CD8-positive, alpha-beta memory T cell (primary cell): ENCODE measurements at places on chromosomes 4 and X. TPM values are rescaled to one million over a fixed set of nuclear protein-coding genes. Genes with fewer than 3 reads are reported as not detected.

DNA sequence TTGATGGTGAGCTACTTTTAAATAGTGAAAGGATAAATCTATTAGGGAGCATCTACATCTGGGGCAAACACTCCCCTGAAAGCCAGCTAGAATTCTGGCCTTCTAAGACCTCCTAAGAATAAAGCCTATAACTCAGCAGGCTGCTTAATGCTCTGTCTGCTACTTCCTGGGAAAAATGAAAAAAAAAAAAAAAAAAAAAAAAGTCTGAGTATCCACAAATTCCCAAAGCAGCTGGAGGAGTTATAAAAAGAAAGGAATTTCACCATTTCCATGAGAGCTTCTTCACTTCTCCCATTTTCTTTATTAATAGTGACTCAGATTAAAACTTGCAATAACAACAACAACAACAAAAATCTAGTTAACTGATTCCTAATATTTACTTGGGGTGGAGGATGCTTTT, 511.2 kb downstream of the INPP4B start:
- DNase-seq, result no peak

- no peak for DNase-seq
Measured at GRCh38 chr4:18401425-18401824, 379.9 kb upstream of the LCORL start.

DNA sequence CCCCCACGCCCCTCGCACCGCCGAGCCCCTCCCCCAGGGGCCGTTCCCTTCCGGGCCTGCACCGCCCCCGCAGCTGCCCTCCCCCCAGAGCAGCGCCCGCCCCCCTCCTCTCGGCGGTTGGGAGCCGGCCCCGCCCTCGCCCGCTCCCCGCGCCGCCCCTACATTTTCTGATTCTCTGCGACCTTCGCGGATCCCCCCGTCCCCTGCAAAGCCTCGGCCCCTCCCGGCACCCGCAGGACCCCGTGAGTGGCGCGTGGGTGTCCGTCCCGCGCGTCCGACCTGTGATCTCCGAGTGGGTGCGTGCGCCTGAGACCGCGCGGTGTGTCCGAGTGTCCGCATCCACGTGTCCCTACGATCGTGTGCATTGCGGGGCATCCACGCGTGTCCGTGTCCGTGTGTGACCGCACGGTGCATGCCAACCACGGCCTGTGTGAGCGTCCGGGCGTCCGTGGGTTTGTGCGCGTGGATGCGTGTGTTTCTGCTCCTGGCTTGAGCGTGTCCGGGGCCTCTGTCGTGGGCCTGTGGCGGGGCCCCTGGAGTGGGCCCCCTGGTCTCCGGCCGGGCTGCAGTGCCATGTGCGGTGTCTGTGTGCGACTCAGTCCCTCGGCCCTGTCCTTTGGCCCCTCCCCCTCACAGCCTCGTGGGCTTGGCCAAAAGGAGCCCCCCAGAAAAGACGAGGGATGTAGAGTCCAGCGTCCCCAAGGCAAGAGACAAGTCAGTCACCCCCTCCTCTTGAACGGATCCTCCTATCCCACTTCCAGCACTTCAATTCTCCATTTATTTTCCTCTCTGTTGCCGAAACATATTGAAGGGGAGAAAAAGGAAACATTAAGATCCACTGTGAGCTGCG, 8.8 kb upstream of the NKX1-1 start:
- DNase-seq, result no peak

DNA sequence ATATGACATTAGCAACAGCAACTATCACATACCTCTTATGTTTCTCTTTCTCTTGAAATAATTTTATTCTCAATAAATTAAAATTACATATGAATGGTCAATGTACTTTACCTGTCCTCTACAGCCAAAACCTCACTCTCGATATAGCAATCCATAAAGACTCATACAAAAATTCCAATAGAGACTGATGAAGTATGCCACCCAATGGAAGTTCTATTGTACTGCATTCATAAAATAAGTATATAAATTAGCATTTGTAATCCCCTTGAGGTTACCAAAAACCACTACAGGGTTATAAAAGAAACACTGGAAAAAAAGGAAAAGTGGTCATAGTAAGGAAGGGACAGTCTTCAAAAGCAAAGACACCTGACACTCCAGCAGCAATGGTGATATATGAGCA, 32.8 kb downstream of the CLDN2 start:
- no peak for DNase-seq

- DNase-seq, result no peak
Measured at GRCh38 chrX:23907111-23907497, 634 bp downstream of the APOO start.

GRCh38 chr4:84341559-84341958, 157.5 kb downstream of the NKX6-1 start:
- DNase-seq, result no peak

DNA sequence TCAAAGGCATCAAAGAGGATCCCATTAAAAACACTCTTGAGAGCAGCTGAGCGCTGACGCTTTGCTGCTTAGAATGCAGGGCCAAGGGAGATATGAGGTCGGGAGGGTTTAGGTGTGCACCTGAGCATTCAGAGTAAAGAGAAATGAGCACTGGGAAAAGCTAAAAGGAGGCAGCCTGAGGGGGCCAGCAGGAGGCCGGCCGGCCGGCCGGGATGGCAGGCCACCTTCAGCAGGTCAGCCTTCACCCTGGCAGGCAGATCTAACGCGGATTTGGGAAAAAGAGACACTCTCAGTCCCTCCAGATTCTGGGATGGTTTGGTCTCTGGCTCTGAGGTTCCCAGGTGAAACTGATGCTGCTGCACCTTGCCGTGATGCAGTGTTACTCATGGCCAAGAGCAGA, 393.5 kb downstream of the TRIML1 start:
- no peak for DNase-seq

DNA sequence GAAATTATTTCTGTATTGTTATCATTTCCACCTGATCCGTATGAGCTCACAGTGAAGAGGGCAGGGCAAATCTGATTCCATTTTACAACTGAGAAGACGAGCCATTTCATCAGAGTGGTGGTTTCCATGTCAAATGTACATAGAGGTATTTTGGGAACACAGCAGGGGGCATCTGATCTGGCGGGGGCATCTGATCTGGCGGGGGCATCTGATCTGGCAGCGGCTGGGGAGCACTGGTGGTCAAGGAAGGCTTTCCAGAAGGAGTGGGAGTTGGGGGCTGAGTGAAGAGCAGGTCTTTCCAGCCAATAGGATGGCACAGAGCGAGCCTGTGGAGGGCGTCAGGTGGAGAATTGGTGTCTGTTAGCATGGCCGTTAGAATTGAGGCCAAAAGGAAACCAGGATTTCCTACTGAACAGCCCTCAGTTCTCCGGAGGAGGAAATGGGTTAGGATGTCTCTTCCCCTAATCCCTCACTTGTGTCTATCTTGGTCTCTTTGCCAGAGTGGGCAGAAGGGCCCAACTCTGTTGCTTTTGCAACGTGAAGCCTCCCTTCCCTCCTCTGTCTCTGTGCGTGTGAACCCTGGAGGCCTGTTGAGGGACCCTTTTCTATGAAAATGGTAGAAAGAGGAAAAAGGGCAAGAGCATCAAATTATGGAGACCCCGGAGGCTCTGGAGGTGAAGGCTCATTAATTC, 41.3 kb downstream of the RHOH start:
- no peak for DNase-seq

GRCh38 chr4:7206911-7207567, 14.7 kb downstream of the SORCS2 start:
- DNase-seq, result no peak

- DNase-seq, result no peak
Measured at GRCh38 chrX:95791876-95792275, 892.8 kb upstream of the DIAPH2 start.

Gene SUPT20HL1
- total RNA-seq, result not detected

Gene FREM3
- not detected for total RNA-seq

DNA sequence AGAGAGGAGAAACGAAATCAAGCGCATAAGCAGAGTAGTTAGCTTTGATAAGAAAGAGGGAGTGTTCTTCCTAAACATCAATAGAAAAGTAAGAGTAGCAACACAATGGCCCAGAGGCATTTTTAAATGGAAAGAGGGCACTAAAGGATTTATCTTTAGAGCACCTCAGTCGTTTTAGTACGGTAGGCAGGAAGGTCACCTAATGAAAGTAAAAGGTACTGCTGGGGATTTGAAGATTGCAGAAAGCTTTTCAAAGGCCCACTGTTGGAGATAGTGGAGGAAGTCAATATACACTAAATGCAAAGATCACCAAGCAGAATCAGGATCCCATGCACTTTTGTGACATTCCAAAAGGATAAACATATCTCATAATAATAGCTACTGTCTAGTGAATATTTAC, 667.7 kb upstream of the GRID2 start:
- DNase-seq, result no peak

DNA sequence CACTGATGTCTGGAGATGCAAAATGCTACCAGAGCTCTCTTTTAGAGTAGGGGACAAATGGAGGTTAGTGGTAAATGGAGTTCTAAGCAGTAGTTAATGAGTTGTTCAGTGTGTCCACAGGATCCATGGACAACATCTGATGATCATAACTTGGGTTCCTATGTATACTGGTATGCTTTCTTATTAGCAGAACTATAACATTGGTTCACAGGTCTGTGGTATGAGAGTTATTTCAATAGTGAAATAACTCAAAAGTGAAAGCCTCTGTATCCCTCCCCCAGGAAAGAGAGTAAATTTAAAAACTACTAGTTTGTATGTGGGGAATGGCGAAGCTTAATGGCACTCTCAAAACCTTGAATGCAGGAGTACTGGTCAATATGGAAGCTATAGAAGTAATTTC, 363.5 kb upstream of the EMCN start:
- no peak for DNase-seq

Gene ATOH1
- total RNA-seq, result not detected

DNA sequence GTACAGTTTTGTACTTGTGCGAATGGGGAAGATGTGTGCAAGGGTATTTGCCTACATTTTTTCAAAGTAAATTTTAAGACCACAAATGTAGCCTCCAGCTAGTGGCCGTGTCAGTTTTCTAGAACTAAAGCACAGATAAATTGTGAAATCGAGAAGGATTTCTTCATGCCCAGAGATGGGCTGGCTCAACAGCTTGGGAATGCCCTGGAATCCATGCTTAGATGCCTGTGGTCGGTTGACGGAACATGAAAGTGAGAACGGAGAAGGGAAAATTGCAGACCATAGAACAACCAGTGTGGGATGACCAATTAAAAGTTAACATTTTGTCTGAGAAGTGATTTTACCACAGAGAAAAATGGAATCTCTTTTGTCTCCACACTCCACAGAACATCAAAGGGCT, 73.2 kb upstream of the VCX2 start:
- no peak for DNase-seq

GRCh38 chr4:140003876-140004548, 150.0 kb downstream of the MAML3 start:
- DNase-seq, result no peak

Gene F11
- not detected for total RNA-seq

Gene HPGDS
- 0.57 TPM for total RNA-seq

GRCh38 chr4:71130827-71131603, 137.6 kb downstream of the DCK start:
- no peak for DNase-seq

DNA sequence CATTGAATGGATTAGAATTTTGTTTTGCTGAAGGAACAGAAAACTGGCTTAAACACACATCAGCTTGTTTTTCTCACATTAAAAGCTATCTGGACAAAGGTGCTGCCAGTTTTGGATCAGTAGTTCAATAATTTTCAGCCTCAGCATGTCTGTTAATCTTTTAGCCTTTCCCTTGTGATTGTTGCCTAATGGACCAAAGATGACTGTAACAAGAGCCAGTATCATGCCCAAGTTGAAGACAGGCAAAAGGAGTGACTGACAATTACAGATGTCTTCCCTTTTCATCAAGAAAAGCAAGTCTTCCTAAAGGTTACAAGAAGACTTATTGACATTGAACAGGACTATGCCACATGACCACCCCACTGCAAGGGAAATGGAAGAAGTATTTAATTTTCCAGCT, 419.7 kb downstream of the MAPK10 start:
- DNase-seq, result no peak

- no peak for DNase-seq
Measured at GRCh38 chrX:30898886-30899285, 9.8 kb upstream of the TAB3 start.

Gene HHIP
- total RNA-seq, result not detected

Gene SSX2B
- not detected for total RNA-seq

GRCh38 chr4:144970597-144970996, 127.4 kb downstream of the ANAPC10 start:
- DNase-seq, result no peak

Gene GSTCD
- 20.5 TPM for total RNA-seq

DNA sequence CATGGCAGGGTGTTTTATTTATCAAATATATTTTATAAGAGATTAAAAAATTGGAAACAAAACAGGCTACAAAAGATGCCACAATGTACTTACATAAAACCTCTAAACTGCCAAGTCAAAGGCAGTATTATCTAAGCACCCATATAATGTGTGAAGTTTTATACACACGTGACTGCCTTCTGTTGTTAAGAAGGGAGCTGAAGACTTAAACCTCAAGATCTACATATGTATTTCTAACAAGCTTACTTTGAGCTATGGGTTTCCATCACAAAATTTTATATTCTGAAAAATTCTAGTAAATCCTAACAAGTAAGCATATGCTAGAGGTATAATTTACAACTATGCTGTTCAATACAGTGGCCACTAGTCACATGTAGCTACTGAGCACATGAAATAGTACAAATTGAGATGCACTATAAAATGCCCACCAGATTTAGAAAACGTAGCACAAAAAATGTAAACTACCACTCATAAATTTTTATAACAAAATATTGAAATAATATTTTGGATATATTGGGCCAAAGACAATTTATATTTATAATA, 9.8 kb downstream of the ATP8A1 start:
- DNase-seq, result no peak

DNA sequence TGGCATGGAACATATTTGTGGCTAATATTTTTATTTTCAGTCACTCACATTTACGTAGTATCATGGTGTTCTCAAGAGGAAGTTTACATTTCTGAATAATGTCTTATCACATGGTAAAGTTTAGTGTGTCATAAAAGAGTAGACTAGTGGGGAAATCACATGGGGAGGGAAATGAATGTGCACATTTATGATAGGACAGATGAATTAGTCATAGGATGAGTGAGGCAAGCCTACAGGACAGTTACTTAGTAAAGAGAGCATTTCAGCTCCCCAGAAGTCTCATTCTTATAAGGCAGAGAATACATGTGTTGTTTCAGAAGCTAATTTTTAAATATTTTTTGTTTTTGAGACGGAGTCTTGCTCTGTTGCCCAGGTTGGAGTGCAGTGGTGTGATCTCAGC, 6.2 kb downstream of the GK start:
- no peak for DNase-seq

- no peak for DNase-seq
Measured at GRCh38 chr4:75841641-75842520, 60.4 kb downstream of the PPEF2 start.

- DNase-seq, result no peak
Measured at GRCh38 chrX:150761176-150761818, 68.1 kb downstream of the MTMR1 start.

Gene DCAF8L2
- total RNA-seq, result not detected

GRCh38 chr4:145213245-145213644, 32.9 kb upstream of the OTUD4 start:
- DNase-seq, result no peak

- DNase-seq, result no peak
Measured at GRCh38 chrX:72348247-72348979, 42.7 kb upstream of the CITED1 start.
